ENCODE measurements at places on chromosomes 12 and 14.
A peak's percentile ranks its signal among the peaks of the same experiment; 100 is the strongest.

DNA sequence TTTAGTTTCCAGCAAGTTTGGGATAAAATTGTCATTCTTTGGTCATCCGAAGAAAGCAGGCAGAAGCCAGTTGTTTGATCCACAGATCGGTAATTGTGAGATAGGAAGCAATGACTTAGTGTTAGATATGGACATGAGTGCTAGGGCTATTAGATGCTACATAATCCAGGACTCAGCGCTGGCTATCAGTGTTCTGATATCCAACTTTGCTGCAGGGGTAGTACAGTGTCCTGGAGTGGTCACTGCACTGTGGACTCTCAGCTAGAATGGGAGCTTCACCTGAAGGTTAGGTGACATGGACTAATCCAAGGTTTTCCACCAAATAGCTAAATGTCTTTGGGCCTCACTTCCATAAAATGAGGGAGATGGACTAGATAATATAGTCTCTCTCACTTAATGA is 39.9 kb downstream of the STK38L start:
- no peak for DNase-seq

DNA sequence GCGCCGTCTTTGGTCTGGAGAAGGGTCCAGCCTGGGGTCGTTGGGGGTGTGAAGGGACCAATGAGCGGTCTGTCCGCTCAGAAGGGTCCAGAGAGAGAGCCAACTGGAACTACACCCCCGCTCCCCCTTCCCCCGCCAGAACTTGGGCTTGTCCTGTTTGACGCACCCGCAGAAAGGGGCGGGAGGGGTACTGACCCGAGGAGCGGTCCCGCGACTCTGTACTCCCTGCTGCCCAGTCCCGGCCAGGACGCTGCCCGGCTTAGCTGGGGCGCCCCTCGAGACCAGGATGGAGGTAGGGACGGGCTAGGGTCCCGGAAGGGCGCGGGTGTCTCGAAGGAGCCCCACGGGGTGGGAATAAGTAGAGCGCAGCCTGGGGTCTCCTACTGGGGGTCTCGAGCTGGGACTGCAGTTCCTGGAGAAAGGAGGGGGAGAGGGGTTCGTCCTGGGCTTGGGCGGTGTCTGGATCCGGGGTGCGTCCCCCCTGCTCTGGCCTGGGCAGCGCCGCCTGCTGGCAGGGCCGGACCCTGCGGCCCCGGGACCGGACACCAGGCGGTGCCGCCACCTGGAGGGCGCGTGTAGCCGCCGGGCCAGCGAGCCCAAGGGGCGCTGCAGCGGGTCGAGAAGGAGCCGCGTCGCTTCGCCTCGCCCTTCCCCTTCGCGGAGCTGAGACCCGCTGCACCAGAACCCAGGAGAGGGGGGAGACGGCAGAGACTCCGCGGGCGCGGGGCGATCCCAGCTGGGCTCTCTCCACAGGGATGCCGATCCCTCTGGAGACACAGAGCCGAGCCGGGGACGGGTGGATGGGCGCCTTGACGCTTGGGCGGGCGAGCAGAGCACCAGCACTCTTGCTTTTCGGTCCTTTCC is 3.8 kb upstream of the CACNB3 start:
- DNase-seq = peak; percentile 75

GRCh38 chr12:99852666-99853065 is 132.1 kb downstream of the ANKS1B start:
- no peak for DNase-seq

DNA sequence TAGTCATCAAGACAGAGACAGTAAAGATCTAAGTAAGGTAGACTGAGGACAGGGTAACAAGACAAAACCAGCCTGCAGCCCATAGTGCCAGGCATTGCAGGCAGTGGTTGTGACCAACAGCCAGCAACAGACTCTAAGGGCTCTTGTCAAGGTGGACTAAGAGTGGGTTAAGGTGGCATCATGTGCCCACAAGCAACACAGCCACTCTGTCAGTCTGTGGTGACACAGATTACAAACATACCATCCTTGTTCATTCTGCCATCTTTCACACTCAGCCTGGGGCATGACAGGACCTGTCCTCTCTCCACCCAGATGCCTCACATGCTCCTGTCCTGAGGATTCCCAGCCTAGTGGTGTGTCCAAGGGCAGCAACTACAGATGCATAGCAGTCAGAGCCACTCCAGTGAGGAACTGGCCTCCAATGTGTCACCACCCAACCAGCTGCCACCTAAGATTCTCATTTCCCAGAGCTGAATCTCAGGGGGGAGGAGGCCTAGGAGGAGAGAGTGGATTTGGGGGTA is 28.3 kb downstream of the VDR start:
- no peak for DNase-seq

DNA sequence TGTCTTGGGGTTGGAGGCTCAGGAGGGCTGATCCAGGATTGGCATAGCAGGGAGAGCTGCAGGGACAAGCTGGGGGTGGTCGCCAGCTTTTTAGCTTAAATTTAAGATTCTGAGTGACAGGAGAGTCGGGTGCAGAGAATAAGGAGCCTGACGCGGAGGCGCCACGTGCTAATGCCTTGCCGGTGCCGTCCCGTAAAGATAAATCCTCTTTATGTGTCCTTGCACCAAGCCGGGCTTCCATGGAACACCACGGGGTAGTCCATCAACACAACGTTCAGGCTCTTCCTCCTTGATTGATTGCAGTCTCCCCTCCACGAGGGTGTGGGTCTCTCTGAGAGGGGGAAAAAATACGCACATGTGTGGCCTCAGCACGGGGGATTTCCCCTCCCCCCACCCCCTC is 3.9 kb downstream of the DLK1 start:
- no peak for DNase-seq

- no peak for DNase-seq
Observed at GRCh38 chr14:55073856-55074255, 22.4 kb downstream of the MAPK1IP1L start.

DNA sequence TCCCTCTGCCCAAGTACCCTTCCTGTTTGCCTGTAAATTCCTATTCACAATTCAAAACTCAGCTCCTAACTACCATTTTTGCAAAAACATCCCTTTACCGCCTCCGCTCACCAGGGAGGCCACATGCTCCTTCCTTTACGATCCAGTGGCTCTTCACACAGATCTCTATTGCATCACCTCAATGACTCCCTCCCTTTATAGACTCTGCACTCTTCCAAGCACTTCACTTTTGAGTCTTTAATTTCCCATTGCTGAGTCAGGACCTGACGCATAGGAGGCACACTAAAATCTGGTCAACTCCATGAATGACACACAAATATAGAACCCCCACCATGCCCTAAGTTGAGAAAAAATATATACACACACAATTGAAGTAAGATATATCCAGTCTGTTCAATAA is 45.9 kb downstream of the PPP1R13B start:
- no peak for DNase-seq

- DNase-seq = no peak
Observed at GRCh38 chr12:69497308-69498026, 27.3 kb downstream of the FRS2 start.

DNA sequence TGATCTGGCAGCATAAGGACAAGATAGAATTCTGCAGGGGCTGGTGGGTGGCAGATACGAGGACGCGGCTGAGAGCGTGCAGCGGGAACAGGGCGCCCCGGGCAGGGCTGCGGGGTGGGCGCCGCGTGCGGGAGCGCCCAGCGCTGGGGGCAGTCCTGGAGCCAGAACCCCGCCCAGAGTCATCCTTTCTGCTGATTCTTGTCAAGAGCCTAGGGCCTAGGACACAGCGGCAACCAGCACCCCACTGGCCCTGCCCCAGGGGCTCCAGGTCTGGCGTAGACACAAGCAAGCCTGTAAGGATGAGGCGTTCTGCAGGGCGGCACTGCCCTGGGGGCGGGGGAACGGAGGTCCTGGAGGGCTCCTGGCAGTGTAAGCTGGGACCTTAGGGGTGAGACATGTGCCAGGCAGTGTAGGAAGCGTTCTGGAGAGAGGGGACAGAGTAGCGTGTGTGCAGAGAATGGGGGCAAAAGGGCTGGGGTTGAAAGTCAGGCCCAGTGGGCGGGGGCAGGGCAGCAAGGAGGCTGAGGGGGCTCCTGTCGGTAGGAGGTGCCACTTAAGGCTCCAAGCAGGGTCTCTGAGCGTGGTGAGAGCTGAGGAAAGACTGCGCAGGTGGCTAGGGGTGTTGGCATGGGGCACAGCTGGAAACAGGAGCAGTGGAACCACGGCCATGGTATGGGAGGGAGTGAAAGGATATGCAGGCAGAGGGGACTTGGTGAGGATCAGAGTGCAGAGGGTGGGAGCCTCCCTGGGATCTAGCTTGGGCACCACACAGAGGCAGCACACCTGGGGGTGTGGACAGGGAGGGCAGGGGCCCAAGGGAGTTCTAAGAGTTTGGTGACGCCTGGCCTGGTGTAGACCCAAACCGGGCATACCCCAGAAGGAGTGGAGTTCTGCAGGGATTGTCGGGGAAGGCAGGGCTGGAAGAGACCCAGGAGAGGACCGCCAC is 845 bp upstream of the AHNAK2 start:
- no peak for DNase-seq

- no peak for DNase-seq
Observed at GRCh38 chr12:92487138-92487485, 215.7 kb upstream of the PLEKHG7 start.

- DNase-seq = no peak
Observed at GRCh38 chr12:116159175-116159574, 118.3 kb downstream of the MED13L start.

DNA sequence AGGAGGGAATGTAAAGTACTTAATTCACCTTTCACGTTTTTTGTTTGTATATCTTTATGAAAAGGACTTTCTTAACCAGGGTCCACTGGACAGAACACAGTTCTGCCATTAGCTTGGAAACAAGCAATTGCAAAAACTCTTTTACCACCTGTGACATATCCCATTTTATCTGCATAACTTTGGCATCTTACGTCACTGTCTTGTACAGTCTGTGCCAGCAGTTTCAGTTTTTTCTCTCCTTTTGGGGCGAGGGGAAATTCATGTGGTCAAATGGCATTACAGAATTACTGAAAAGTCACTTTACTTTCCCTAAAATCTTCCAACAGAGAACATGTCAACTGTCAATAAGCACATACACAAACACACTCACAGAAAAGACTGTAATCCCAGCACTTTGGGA is 43.7 kb upstream of the SELPLG start:
- DNase-seq = no peak

DNA sequence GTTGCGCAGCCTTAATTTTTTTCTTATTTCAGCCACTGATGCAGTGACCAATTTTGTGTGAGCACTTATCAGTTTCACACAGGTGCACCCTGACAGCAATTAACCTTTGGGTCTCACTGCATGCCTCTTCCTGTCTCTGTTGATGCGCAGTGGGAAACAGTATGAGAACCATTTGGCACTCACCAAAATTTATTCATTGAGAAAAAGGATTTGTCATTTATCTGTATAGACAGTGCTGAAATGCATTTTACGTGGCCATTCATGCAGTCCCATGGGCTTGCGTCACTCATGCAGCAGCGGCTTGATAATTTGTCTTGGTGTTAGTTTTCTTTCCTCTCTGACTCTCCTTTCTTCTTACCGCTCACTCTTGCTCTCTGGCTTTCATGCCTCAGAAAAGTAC is 157.5 kb downstream of the C12orf75 start:
- no peak for DNase-seq

GRCh38 chr14:18688346-18688745 is 87.4 kb downstream of the OR11H12 start:
- no peak for DNase-seq

GRCh38 chr14:77991128-77991772 is 178.9 kb upstream of the NRXN3 start:
- DNase-seq = no peak

- no peak for DNase-seq
Observed at GRCh38 chr14:69842686-69843420, 36.4 kb upstream of the SMOC1 start.

GRCh38 chr12:128339126-128339520 is 72.2 kb downstream of the TMEM132C start:
- no peak for DNase-seq

Measured in CD4-positive, alpha-beta T cell treated with Interferon gamma for 1 hour (primary cell).